ENCODE measurements at places on chromosomes 7 and 10.

- DNase-seq, result no peak
These were observed 624.7 kb downstream of the KCNMA1 start for GRCh38 chr10:77012812-77013500.

- DNase-seq, result no peak
These were observed 36.8 kb downstream of the PTN start for GRCh38 chr7:137306748-137307147.

- DNase-seq, result no peak
These were observed 43.1 kb downstream of the TNRC18 start for GRCh38 chr7:5380350-5381070.

GRCh38 chr10:101346177-101346576 lies 7.8 kb upstream of the BTRC start:
- no peak for DNase-seq

- no peak for DNase-seq
These were observed 113.4 kb upstream of the AHR start for GRCh38 chr7:17184805-17185689.

Data from activated CD4-positive, CD25-positive, alpha-beta regulatory T cell treated with anti-CD3 and anti-CD28 coated beads, Interleukin-2, amount 50 U/mL, for 16 hours (primary cell).